ENCODE measurements at places on chromosomes 2 and 18.

- no peak for DNase-seq
Measured at GRCh38 chr2:187918996-187919821, 365.0 kb upstream of the TFPI start.

GRCh38 chr2:199684832-199685231 lies 166.2 kb downstream of the FTCDNL1 start:
- DNase-seq, result no peak

DNA sequence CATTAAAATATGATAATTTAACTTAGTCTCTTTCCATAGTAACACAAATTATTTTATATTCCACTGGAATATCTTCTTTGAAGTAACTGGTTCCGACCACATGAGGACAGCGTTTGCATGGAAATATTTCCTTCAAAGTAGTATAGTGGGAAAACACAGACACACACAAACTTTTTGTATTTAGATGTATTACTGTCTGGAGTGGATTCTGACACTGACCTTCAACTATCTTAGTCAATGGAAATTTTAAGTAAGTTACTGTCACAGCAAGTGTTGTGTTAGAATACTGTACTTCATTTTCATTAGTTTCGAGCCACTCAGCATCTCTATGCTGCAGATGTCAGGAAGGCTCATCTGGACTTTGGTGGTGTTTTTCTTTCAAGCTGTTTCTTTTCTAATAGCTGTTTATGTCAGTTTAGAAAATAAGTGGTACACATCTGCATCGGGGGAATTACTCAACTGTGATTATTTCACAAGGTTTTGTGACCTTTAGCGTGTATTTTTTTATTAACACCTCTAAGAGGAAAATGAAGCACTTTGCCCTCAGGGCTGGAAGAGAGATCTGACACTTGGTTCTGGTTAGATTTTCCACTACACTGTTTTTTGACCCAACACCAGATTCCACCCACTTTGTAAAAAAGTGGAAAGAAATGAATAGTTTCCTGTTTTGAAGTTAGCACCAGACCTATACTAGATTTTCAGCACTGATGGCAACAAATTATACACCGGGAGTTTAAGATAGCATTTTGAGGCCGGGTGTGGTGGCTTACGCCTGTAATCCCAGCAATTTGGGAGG lies 18.9 kb upstream of the THOC1 start:
- DNase-seq, result no peak

GRCh38 chr2:179985163-179985820 lies 21.8 kb downstream of the CWC22 start:
- no peak for DNase-seq

- no peak for DNase-seq
Measured at GRCh38 chr18:48017635-48018034, 87.2 kb upstream of the SMAD2 start.

GRCh38 chr2:2834516-2835254 lies 503.6 kb upstream of the MYT1L start:
- no peak for DNase-seq

DNA sequence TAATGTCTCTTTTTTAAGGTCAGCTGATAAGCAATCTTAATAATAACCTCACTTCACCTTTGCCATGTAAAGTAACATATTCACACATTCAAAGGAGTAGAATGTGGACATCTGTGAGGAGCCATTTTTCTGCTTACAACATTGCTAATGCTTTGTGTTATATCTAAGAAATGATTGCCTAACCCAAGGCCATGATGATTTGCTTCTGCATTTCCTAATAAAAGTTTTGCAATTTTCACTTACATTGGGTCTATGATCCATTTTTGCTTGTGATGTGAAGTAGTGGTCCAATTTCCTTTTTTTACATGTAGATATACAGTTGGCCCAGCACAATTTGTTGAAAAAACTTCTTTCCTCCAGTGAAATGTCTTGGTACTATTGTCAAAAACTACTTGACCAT lies 22.0 kb downstream of the RELCH start:
- no peak for DNase-seq

DNA sequence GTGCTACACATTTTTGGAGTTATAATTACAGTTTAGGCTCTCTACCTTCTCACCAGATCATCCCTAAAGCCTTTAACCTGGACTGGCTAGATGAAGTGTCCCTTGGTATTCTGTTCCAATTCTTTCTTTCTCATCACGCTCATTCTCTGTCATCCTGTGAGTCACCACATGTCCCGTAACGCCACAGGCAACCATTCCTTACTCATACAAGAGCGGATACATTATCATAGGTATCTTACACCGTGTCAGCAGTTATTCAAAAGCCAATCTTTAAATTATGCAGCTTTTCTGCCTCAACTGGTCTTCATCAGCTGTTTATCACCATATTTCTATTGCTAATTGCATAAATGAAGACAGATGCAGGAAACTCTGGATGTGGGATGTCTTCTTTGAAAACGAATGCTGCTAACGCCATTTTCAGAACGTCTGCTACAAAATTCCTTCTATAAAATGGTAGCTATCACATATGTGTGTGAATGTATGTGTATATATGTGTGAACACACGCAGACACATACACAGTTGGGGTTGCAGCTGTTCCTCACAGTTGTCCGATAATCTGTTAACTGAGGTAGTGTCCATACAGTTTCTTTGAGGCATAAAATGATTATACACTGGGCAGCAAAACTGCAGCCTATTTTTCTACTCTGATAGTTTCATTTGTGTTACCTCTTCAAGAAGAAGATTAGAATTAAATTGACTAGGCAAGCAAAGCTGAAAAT lies 47.9 kb downstream of the EML6 start:
- DNase-seq, result no peak

- DNase-seq, result no peak
Measured at GRCh38 chr2:37792366-37792765, 120.9 kb upstream of the CDC42EP3 start.

GRCh38 chr2:159960414-159960813 lies 102.0 kb downstream of the PLA2R1 start:
- DNase-seq, result no peak

GRCh38 chr2:177712462-177712861 lies 319.9 kb downstream of the AGPS start:
- DNase-seq, result no peak

- DNase-seq, result no peak
Measured at GRCh38 chr2:180787330-180787729, 193.1 kb upstream of the UBE2E3 start.

DNA sequence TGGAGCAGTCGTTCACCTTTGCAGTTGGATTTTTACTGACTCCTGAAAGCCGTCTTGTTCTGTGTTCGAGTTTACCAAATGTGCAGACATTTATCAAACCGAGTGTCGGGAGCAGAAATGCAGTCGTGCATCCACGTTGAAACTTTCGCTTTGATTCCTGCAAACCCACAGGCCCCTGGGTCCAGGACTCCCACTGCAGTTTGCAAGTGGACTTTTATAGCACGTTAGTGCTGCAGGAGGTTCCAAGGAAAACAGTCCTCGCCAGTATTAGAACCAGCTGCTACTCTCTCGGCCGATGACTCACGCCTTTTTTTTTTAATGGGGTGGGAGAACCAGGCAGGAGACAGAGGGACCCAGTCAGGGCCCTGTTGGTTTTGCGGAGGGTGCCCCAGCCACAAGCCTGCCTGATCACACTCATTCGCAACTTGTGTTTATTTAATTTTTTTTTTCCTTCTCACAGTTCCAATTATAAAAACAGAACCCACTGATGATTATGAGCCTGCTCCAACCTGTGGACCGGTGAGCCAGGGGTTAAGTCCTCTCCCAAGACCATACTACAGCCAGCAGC lies 90.1 kb downstream of the NFATC1 start:
- peak; percentile 89 for DNase-seq

DNA sequence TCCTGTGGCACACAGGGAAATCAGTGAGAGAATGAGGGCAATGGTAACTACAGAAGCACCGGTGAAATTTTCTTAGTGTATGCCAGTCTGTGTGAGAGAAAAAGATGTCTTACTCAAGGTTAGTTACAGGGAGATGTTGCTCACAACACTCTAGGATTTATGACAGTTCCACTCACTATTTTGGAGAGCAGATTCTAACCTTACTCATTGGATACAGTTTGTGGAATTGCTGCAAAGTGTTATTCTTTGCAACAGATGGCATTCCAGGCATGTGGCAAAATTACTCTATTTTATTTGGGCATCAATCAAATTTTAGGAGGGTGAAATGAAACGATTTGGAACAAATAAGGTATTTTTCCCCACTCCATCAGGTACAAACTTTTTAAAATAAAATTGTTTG lies 449.1 kb downstream of the PIK3C3 start:
- no peak for DNase-seq

DNA sequence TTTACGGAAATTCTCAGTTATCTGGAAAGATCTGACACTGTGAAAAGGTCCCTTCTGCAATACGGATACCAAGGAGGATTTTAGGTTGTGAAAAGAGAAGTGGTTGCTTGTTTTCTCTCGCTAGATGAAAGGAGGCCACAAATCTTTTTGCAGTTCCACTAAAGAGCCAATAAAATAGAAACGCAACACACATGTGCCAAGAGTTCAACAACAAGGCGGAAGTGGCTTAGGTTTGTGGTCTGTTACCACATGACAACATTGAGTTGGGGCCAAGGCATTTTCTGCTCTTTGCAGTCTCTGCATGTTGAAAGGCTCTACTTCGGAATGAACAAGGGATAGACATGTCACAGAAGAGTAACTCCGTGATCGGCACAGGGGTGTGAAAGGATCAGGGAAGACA lies 115.7 kb upstream of the OSR1 start:
- no peak for DNase-seq

- no peak for DNase-seq
Measured at GRCh38 chr2:240512666-240513535, 44.9 kb downstream of the ANKMY1 start.

- DNase-seq, result no peak
Measured at GRCh38 chr2:35410431-35411061, 945.0 kb upstream of the CRIM1 start.

DNA sequence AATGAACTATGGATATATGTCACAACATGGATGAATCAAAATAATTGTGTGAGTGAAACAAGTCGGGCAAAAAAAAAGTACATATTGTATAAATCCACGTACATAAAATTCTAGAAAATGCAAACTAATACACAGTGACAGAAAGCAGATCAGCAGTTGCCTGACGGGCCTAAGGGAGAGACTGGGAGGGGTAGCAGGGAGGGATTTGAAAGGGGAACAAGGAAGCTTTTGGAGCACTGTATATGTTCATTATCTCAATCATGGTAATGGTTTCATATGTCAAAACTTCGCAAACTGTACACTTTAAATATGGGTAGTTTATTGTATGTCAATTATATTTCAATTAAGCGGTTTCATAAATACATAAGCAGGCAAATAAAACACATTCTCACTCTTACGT lies 153.8 kb downstream of the ANKRD44 start:
- no peak for DNase-seq

- DNase-seq, result no peak
Measured at GRCh38 chr18:4016391-4017049, 438.6 kb downstream of the DLGAP1 start.

- DNase-seq, result no peak
Measured at GRCh38 chr2:159091976-159092375, 123.5 kb downstream of the TANC1 start.

DNA sequence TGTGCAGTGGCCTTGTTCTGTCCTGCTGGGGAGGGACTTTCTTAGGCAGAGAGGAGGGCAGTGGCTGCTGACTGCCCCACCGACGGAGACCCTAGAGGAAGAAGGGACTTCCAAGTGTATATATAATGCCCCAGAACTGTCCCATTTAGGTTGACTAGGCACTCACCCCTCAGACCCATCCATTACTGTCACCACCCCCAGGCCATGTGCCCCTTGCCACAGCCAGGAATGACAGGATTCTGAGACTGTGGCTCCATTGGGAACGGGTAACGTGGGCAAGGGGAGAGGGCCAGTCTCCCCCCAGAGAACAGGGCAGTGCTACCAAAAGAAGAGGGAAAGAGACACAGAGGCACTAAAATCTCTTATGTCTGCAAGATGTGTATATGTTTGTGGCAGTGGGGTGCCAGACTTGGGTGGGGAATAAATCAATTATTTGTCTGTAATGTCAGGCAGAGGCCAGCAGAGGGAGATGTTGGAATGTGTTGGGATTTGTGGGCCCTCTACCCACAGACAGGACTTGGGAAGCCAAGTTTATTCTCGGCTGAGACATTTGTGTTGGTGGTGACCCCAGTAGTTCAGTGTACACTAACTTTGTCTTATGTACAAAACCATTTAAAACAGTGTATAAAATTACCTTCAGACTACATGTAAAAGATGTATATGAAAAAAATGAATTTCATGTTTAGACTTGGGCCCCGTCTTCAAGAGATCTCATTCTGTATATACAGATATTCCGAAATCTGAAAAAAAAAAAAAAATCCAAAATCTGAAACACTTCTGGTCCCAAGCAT lies 24.0 kb upstream of the TMEM37 start:
- DNase-seq, result peak; percentile 36

GRCh38 chr18:48750485-48751175 lies 200.1 kb downstream of the SMAD7 start:
- DNase-seq, result no peak

- DNase-seq, result no peak
Measured at GRCh38 chr2:228590681-228591080, 409.2 kb upstream of the SPHKAP start.

- no peak for DNase-seq
Measured at GRCh38 chr2:147818741-147819140, 26.1 kb upstream of the ACVR2A start.

GRCh38 chr2:139631966-139632365 lies 851.8 kb upstream of the NXPH2 start:
- DNase-seq, result no peak

GRCh38 chr18:41324934-41325333 lies 630.1 kb upstream of the PIK3C3 start:
- DNase-seq, result no peak

GRCh38 chr2:112048887-112049286 lies 6.2 kb upstream of the TMEM87B start:
- peak; percentile 54 for DNase-seq

DNA sequence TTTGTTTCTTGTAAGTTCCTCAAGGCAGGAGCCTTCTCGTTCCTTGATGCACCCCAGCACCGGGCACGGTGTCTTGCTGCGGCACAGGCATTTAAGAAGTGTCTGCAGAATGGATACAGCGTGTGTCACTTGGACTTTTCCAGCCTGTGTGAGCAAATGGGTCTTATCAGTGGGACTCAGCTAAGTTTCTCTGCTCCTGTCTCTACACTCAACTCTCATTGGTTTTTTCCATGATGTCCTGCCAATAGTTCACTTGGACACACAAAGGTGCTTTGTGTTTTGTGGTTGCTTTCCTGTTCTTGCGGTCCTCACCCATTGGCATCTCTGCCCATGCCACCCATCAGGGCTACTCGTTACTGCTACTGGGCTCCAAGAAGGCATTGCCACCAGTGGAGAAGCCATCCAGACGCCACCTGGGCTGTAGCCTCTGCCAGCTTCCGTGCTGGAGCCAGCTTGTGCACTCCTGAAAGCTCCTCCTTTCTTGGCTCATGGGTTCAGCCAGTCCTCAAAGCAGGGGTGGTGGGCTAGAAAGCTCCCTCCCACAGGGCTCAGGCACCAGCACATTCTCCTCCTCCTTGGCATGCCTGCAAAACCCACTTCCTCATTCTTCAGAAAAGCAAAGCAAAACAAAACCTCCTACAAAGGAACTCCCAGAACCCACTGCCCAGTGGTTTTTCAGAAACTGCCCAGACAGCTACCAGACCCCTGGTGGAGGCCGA lies 41.4 kb downstream of the IL1R2 start:
- DNase-seq, result peak; percentile 73

GRCh38 chr2:215528555-215528954 lies 92.7 kb upstream of the FN1 start:
- DNase-seq, result peak; percentile 57

GRCh38 chr2:239288951-239289511 lies 111.8 kb downstream of the HDAC4 start:
- DNase-seq, result no peak

GRCh38 chr2:118696786-118697465 lies 150.5 kb downstream of the EN1 start:
- DNase-seq, result no peak

Measured in smooth muscle cell of the brain vasculature (primary cell).